Upper lobe of right lung (tissue), 1 donor: ENCODE measurements at places on chromosomes 11 and 22.

DNA sequence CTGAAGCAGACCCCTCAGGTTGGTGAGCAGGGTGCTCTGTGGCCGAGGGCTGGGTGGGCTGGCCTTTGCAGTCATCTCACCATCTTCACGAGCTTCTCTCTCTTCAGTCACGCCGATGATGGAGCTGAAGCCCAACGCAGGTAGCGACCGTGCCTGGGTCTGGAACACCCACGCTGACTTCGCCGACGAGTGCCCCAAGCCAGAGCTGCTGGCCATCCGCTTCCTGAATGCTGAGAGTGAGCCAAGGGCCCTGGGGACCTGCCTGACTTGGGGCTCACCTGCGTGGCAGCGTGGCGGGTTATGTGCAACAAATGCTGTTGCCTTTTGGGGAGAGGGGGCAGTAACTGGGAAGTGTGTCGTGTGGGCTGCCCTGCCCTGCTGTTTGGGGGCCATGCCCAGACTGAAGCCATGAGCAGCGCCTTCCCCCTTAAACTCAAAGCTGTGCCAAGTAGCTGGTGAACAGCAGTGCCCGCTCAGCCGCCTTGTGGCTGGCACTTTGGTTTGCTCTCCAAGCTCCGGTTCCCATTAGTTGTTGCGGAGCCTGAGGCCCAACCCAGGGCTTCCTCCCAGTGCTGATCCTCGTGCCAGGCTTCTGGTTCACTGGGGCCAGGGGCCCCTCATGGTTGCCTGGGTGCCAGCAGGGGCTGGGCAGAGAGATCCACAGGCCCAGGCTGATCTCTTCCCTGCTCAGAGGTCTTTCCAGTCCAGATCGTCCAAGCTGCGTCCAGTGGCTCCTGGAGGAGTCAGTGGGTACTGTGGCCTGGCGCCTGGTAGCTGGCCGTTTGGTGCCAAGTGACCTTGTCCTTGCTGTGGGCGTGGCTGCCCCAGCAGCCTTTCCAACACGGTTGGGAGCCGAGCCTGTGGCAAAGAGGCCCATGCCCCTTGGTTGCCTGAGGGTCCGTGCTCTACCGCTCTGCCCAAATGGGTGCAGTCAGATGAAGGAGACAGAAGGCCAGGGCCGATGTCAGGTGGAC lies 6.1 kb upstream of the ZDHHC8 start:
- DNase-seq = no peak

DNA sequence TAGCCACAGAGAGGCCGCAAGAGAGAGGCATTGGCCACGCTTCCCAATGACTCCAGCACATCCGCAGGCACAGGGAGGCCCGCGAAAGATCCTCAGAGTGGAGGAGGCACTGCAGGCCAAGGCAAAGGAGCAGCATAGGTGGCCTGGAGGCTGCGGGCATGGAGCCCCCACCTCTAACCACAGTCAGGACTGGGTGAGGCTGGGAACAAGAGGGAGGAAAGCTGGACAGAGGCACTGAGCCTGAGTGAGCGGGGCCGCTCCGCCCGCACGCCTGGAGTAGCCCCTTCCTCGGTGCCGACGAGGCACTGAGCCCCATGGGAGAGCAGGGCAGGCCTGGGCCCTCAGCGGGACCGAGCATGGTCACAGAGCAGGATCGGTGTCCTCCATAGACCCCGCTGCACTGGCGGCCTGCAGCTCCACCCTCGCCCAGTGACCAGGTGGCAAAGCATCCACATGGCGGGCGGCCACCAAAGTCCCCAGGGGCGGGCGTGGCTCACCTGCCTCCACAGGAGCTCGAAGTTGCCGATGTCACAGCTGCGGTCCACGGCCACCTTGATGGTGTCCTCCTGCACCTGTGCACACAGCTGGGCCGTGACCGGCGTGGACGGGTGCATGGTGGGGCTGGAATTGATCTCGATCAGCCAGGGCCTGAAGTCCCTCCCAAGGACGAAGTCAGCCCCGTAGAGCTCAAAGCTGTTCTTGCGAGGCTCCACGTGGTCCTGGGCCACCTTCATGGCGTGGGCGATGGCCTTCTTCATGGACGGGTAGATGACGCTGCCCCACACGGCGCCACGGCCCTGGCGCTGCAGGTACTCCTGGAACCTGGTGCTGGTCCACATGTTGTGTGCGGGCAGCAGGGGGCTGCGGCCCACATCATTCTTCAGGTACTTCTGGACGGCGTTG lies 18.9 kb upstream of the IL17REL start:
- peak; percentile 58 for DNase-seq

DNA sequence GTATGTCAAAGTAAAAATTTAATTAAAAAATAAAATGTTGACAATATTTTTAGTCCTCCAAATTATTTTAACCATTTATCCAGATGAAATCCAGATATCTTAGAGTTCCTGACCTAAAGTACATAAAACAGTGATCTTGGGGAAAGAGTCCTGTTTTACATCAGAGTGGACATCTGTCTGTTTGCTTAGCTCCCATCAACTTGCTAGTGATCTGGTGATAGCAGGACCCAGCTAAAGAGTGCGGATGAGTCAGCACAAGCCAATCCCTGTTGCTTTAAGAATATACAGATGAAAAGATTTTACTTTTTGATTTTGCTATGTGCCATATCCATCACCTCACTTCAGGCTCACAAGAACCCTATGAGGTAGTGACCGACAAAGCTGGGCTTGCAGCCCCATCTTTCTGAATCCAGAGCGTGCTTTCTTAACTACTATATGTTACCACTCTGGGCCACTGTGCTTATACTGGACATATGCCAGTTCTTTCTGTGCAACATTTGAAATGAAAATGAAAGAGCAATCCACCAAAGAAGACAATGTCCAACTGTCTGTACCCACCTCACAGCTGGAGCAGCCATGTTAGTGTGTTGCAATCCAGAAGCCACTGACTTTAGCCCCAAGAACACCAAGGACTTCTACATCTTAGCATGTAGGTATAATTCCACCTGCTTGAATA lies 167.6 kb upstream of the SESN3 start:
- DNase-seq = no peak

- no peak for DNase-seq
These were observed 12.5 kb downstream of the SYNGR1 start for GRCh38 chr22:39362271-39362670.

DNA sequence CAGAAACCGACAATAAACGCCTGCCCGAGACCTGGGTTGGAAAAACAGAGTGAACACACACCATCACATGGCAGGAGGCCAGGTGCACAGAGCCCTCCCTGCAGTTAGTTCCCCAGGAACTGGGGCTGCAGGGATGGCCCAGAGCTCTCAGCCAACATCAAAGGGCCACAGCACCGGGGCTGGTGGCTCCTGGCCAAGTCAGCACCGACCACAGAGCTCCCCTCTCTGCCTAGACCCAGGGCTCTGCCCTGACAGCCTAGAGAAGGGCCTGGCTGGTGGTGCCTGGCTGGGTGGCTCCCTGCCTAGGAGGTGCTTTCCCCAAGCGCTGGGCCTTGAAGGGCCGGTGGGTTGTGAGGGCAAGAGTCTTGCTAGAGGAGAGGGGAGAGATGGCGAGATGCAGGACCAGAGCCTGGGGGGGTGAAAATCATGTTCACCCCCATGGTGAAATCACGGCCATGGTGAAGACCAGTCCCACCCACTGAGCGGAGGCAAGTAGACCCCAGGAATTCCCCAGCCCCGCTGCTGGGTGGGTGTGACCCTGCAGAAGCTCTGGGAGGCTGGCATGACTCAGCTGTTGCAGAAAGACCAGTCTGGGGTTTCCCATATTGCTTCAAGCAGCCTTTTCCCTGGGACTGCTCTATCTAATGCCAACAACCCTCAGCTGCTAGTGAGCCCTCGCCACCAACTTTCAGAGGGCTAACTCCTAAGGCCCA lies 7.2 kb upstream of the BID start:
- DNase-seq = no peak

DNA sequence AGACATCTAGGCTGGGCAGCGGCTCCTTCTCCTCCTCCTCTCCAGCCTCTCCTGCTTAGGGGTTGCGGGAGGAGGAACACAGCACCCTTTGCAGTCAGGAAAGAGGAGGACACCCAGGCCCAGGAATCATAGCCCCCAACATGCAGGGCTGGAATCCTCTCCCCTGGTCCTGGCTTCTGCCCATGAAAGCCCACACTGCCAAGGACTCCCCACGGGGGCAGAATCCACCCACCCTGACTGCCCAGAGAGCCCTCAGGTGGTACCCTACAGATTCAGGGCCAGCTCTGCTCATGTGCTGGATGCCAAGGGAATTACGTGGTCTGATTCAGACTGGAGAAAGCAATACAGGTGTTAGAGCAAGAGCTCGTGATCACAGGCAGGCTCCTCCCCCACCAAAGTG lies 4.5 kb downstream of the ESS2 start:
- no peak for DNase-seq

DNA sequence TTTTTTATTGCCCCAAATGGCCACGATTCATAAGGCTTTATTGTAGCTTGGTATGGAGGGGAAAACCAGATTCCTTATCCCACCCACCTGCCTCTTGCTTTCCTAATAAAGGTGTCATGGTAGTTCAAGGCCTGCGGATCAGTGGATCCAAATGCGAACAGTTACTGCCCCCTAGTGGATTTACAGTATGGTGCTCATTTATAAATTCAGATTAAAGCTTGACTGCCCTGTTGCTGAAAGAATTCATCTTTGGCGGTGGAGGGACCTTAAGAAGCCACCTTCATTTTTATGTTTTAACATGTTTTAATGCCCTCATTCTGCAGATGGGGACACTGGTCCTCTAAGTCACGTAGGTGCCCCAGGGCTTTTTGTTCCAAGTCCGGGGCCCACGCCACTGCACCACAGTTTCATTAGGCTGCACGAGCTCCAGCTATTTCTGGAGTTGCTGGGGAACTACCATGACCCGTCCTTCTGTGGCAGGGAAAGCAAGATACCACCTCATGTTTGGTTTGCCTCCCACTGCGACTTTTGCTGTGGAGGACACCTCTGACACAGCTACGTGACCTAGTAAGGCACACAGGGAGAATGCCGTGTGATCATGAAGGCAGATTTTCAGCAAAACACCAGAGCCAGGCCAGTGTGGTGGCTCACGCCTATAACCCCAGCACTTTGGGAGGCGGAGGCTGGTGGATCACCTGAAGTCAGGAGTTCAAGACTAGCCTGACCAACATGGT lies 15.6 kb upstream of the INCENP start:
- no peak for DNase-seq

- no peak for DNase-seq
These were observed 19.8 kb upstream of the SLC29A2 start for GRCh38 chr11:66391322-66391721.

- DNase-seq = no peak
These were observed 246.2 kb upstream of the PLET1 start for GRCh38 chr11:112506852-112507251.

DNA sequence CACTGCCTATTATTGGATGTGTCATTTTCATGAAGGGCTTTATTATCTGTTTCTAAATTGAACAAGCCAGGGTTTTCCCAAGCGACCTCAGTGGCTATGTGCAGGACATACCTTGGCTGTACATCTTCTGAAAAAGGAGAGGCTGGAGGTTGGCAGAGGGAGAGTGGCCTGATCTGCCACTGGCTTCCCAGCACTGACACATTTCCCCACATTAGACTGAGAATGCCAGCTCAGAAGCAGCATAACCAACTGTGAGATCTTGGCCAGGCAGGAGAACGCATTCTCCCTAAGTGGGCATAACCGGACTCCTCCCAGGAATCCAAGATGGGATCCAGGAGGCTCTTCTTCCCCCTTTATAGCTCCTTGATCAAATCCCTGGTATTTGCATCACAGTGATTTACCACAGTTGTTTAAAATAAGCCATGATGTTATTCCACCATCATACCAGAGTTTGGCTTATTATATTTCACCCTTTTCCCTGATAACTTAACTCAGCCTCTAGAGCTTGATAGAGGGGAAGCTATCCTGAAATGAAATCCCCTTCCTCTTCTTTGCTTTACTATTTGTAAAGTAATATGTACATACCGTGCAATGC lies 33.8 kb downstream of the AMOTL1 start:
- no peak for DNase-seq

DNA sequence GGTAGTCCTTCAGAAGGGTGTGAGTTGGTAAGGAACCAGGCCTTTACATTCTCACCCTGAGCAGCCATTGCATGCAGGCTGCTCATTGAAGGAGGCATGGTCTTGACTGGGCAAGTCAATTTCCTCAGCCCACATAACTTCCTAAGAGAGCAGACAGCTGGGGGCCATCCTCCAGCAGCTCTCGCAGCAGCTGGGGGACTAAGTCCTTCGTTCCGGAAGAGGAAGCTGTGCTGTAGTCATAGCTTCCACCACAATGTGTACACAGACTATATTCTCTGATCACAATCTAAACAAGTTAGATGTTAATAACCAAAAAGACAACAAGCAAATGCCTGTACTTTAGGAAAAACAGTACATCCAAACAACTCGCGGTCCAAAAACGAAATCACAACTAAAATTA lies 30.1 kb upstream of the MPPED1 start:
- no peak for DNase-seq

DNA sequence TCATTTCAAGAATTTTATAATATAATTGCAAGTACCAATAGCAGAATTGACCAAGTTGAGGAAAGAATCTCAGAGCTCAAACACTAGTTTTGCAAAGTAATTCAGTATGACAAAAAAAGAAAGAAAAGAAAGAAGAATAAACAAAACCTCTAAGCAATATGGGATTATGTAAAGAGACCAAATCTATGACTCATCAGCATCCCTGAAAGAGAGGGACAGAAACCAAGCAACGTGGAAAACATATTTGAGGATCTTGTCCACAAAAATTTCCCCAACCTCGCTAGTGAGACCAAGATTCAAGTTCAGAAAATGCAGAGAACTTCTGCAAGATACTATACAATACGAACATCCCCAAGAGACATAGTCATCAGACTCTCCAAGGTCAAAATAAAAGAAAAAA lies 203.7 kb upstream of the DDI1 start:
- no peak for DNase-seq

DNA sequence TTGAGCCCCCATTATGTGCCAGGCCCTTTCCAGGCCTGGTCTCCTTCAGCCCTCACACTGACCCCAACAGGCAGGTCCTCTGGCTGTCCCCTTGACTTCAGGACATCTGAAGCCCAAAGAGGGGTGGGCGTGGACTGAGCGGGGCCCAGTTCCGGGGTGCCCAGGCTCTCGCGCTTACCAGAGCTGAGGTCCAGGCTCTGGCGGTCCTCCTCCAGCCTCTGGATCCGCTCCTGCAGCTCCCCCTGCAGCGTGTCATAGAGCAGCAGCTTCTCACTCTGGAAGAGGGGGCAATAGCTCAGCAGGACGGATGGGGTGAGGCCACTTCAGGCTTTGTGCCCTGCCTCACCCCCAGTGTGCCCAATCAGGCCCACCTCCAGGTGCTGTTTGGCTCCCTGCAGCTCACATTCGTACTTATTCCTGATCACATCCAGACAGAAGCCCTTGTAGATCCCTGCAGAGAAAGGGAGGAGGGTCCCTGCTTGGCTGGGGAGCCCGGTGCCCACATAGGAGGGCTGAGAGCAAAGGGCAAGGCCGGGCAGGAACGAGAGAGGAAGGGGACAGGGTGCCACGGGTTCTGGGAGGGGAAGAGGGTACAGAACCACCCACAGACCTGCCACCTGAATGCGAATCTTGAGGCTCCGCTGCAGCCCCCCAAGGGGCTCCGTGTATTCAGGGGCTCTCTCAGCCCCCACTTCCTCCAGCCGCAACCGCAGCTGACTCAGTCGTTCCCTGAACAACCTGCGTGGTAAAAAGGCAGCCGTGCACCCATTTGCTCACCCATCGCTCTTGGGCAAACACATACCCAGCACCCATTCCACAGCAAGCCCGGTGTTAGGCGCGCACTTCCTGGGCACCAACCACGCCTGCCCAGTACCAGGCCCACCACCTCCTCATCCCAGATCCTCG lies 4.1 kb downstream of the BRMS1 start:
- DNase-seq = peak; percentile 57
